ENCODE measurements at places on chromosomes 12 and 14. TPM values are rescaled to one million over a fixed set of nuclear protein-coding genes. Genes with fewer than 3 reads are reported as not detected.

GRCh38 chr12:43105426-43105981 is 446.5 kb downstream of the ADAMTS20 start:
- no peak overlapping the region for H3K27ac ChIP-seq
- DNase-seq, result no peak
- no peaks in the 10 kb centered on the region for H3K27me3 ChIP-seq
- H3K36me3 ChIP-seq, result no peaks in the 10 kb centered on the region
- H3K4me3 ChIP-seq, result no peak overlapping the region

DNA sequence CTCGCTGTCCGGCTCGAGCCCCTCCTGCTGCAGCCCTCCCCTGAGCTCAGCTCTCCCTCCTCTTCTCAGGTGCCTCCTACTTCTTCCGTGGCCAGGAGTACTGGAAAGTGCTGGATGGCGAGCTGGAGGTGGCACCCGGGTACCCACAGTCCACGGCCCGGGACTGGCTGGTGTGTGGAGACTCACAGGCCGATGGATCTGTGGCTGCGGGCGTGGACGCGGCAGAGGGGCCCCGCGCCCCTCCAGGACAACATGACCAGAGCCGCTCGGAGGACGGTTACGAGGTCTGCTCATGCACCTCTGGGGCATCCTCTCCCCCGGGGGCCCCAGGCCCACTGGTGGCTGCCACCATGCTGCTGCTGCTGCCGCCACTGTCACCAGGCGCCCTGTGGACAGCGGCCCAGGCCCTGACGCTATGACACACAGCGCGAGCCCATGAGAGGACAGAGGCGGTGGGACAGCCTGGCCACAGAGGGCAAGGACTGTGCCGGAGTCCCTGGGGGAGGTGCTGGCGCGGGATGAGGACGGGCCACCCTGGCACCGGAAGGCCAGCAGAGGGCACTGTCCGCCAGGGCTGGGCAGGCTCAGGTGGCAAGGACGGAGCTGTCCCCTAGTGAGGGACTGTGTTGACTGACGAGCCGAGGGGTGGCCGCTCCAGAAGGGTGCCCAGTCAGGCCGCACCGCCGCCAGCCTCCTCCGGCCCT is 22.8 kb downstream of the MMP17 start:
- H3K36me3 ChIP-seq, result no peaks in the 10 kb centered on the region
- no peak overlapping the region for H3K4me3 ChIP-seq
- no peaks in the 10 kb centered on the region for H3K27me3 ChIP-seq
- no peaks in the 10 kb centered on the region for H3K4me1 ChIP-seq
- DNase-seq, result peak; percentile 48

DNA sequence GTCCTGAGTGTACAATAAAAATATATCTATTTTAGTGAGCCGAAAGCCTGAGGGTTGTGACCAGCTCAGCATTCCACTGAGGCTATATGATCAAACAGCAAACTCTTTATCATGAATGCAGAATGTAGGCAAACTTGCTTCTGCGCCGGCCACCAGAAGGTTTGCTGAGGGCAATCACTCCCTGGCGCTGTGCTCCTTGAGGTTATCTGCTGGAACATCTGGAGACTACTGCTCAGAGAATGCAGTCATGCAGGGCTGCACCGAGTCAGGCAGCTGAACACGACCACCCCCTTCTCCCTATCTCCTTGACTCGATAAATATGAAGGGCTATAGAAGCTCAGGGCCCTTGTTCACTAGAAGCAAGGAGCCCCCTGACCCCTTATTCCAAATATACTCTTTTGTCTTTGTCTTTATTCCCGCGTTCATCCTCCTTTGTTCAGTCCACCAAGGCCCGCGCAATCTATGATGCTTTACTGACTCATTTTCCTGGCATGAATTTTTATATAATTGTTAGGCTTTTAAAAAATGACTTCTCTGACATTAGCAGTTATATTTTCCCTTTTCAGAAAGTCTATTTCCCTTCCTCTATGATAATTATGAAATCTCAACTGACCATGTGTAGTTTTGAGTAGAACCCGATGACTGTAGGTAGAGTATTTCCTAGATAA is 1089.3 kb downstream of the SLC16A7 start:
- no peaks in the 10 kb centered on the region for H3K4me1 ChIP-seq
- H3K27me3 ChIP-seq, result no peaks in the 10 kb centered on the region
- no peak for DNase-seq
- no peak overlapping the region for H3K27ac ChIP-seq

DNA sequence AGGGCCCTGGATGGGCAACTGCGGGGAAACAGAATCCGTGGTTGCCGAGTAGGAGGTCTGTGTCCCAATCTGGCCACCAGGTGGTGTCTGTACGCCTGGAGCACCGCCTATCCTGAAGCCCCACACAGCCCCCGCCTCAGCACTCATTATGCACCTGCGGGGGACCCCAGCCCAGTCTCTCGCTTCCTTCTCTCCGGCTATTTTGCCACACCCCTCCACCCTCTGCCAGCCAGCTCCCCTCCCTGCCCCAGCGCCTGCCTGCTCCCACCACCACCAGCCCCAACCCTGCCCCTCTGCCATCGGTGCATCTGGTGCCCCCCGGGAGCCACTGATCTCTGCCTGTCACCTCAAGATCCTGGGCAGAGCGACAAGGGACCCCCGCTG is 2.2 kb upstream of the NXPH4 start:
- H3K27me3 ChIP-seq, result peaks cover 6% of the 10 kb centered on the region
- no peak overlapping the region for H3K27ac ChIP-seq
- peaks cover 8% of the 10 kb centered on the region for H3K4me1 ChIP-seq
- no peak overlapping the region for H3K4me3 ChIP-seq
- peak; percentile 56 for DNase-seq

- H3K4me1 ChIP-seq, result no peaks in the 10 kb centered on the region
- H3K27me3 ChIP-seq, result no peaks in the 10 kb centered on the region
- DNase-seq, result no peak
- H3K36me3 ChIP-seq, result no peaks in the 10 kb centered on the region
Observed at GRCh38 chr12:54504550-54504949, 7.0 kb downstream of the NCKAP1L start.

- no peak overlapping the region for H3K4me3 ChIP-seq
- no peak overlapping the region for H3K27ac ChIP-seq
- H3K4me1 ChIP-seq, result no peaks in the 10 kb centered on the region
- no peaks in the 10 kb centered on the region for H3K27me3 ChIP-seq
Observed at GRCh38 chr14:71141701-71142374, 234.6 kb downstream of the PCNX1 start.

GRCh38 chr12:47377414-47378221 is 297.9 kb upstream of the AMIGO2 start:
- no peaks in the 10 kb centered on the region for H3K4me1 ChIP-seq
- peak; percentile 34 for DNase-seq
- peak overlapping the region; percentile 26 for H3K27ac ChIP-seq
- H3K36me3 ChIP-seq, result no peaks in the 10 kb centered on the region

DNA sequence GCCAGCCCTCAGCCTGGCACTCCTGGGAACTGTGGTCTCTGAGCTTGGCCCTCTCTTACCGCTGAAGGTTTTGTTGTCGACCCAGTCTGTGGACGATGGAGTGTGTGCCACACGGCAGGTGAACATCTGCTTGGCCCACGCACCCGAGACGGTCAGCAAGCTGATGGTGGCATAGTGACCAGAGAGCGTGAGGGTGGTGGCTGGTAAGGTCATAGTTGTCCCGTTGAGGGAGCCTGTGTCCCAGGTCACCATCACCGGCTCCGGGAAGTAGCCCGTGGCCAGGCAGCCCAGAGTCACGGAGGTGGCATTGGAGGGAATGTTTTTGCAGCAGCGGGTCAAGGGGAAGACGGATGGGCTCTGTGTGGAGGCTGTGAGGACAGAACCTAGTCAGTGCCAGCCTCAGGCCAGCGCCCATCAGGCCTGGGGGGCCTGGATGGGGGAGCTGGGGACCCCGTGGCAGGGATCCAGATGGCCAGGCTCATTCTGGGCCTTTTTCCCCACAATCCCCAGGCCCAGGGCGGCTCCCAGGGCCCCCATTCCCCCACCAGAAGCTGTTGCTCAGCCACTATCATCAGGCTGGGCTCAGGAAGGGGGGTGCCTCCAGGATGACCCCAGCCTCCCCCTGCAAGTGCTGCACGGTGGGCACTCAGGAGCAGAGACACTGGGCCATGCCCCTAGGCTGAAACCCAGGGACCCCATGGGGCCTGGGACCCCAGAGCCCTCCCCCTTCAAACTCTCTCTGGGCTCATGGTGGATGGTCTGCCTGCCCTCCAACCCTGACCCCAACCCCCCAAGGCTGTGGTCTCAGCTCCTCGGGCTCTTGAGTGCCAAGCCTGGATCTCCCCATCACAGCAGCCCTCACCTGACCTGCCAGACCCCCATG is 75.2 kb downstream of the TMEM121 start:
- H3K4me1 ChIP-seq, result no peaks in the 10 kb centered on the region
- no peaks in the 10 kb centered on the region for H3K27me3 ChIP-seq
- DNase-seq, result no peak
- H3K4me3 ChIP-seq, result no peak overlapping the region

GRCh38 chr12:132363661-132364347 is 34.4 kb upstream of the GALNT9 start:
- H3K4me3 ChIP-seq, result no peak overlapping the region
- H3K36me3 ChIP-seq, result no peaks in the 10 kb centered on the region
- H3K27ac ChIP-seq, result no peak overlapping the region

Gene RPL10L
- not detected for total RNA-seq

Measured in thyroid gland (tissue), 4 donors.